ENCODE measurements at places on chromosomes 5 and 9.

GRCh38 chr9:122498883-122499288 is 11.7 kb upstream of the OR1J2 start:
- no peak for DNase-seq

GRCh38 chr5:40046792-40047191 is 622.0 kb upstream of the DAB2 start:
- DNase-seq, result no peak

GRCh38 chr5:57499262-57500050 is 16.8 kb upstream of the ACTBL2 start:
- DNase-seq, result no peak

GRCh38 chr9:18985464-18985951 is 47.5 kb downstream of the SAXO1 start:
- DNase-seq, result no peak

DNA sequence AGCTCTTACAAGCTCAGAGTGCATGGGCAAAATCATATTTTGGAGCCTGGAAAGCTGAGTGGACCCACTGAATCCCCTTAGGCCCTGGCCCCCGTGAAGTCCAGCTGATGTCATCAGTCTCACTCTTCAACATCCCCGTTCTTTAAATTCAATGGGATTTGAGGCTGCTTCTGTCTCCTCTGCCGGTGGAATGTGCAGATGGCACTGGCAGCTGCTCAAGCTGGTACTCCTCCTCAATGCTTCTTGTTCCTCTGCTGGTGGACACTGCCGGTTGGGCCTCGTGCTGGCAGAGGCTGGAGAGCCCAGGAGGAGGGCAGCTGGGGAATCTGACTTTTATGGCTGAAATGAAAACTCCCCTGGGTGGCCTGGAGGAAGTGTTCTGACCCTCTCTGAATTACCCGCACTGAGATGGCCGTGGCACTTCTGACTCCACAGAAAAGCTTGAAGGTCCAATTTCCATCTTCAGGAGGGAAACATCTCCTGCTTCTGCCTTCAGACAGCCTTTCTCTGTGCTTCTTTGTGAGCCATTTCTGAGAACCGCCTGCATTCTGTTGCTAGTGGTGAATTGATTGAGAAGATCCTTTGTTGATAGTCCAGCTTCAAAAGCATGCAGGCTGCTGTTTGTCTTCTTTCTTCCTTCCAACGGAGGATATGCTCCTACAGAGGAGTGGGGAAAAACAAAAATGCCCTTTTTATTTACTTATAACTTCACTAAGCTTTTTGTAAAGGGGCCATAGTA is 298.9 kb downstream of the TMEM38B start:
- no peak for DNase-seq

- DNase-seq, result no peak
Observed at GRCh38 chr9:76534026-76534425, 75.0 kb downstream of the GCNT1 start.

GRCh38 chr5:136063778-136064465 is 35.1 kb downstream of the TGFBI start:
- DNase-seq, result no peak

DNA sequence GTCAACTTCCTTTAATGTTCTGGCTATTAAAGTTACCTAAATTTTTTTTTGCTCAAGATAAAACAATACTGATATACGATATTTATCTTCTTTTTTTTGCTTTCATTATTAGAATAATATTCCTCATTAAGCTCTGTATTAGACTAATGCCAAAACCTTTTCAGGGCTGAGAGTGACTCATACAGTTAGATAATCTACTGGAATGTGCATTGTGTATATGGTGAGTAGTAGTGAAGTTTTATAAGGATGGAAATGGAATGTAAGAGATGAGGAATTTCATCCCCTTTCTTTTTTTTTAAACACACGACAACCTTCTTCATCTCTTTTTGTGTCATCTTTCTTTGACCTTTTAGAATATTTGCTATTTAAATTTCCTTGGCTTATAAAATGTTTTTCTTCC is 268.6 kb downstream of the ISL1 start:
- no peak for DNase-seq

- DNase-seq, result no peak
Observed at GRCh38 chr5:9502050-9502834, 43.6 kb downstream of the SEMA5A start.

DNA sequence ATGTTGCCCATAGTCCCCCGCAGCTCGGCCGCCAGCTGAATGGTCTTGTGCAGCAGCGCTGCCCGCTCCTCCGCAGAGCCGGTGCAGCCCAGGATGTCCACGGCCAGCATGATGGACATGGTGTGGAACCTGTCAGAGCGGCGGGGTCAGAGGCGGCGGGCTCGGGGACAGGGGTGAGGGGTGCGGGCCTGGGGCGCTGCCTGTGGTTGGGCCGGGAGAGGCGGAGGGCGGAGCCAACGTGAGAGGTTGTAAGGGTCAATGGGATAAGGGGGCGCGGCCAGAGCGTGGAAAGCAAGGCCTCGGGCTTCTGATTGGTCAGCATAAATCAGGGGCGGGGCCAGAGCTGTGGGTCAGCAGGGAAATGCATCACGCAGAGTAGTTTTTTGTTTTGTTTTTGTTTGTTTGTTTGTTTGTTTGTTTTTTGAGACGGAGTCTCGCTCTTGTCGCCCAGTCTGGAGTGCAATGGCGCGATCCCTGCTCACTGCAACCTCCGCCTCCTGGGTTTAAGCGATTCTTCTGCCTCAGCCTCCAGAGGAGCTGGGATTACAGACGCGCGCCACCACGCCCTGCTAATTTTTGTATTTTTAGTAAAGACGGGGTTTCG is 6.8 kb upstream of the TOR2A start:
- DNase-seq, result no peak

- no peak for DNase-seq
Observed at GRCh38 chr5:150263801-150264621, 25.6 kb downstream of the CAMK2A start.

GRCh38 chr9:88925481-88925880 is 65.8 kb upstream of the S1PR3 start:
- no peak for DNase-seq

- DNase-seq, result no peak
Observed at GRCh38 chr5:94983861-94984535, 300.9 kb downstream of the MCTP1 start.

- DNase-seq, result no peak
Observed at GRCh38 chr9:75085640-75086039, 2.3 kb downstream of the NMRK1 start.

- no peak for DNase-seq
Observed at GRCh38 chr9:34337403-34337802, 8.0 kb downstream of the NUDT2 start.

DNA sequence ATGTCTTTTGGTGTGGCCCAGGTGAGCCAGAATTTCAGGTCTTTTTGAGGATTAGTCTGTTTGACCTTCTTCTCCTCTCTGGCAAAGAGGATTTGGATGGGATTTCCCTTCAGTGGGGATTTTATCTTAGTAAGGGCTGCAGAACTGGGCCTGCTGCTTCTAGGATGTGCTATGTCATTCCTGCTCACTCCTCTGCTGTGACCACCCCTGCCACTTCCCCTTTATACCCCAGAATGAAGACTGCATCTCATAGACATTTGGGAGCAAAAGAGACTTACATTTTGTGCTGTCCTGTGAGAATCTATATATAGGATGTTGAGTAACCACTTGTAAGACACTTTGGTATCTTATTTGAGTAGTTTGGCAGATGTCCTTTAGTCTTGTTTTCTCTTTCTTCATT is 76.2 kb downstream of the ARHGAP26 start:
- no peak for DNase-seq

DNA sequence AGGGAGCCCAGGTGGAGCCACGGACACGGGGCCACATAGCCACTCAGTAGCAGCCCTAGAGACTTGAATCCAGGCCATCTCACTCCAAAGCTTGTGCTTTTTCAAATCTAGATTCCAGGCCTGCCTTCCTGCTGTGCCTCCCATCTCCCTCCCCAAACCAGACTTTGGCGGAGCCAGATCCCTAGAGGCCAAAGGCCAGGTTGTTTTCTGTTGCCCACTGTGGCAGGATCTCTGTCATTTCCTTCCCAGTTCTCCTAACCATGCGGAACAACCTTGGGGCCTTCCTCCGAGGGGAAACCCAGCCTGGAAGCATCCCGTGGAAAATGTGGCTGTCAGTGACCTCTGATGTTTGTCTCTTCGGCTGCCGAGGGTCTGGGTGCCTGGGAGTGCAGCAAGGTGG is 16.4 kb upstream of the RPS14 start:
- no peak for DNase-seq

GRCh38 chr5:162466011-162466410 is 398.4 kb downstream of the GABRG2 start:
- no peak for DNase-seq

DNA sequence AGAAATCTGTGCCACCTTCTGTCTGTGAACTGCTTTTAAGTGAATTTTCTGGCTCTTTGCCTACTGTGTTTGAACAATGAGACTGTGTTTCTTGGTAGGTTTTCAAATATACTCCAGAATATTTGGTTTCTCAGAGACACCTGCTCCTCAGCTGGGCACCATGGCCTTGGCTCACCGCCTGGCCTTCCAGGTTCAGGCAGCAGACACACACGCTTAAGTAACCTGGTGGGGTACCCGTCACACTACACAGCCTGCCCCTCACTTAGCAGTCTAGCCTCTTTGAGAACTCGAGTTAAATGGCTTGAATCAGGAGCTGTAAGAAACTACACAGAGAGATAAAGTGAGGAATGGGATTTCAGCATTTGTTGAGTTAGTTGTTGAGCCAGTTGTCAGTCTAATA is 530.5 kb downstream of the MTRR start:
- DNase-seq, result no peak

GRCh38 chr5:173884402-173885053 is 3.6 kb upstream of the CPEB4 start:
- DNase-seq, result peak; percentile 15

DNA sequence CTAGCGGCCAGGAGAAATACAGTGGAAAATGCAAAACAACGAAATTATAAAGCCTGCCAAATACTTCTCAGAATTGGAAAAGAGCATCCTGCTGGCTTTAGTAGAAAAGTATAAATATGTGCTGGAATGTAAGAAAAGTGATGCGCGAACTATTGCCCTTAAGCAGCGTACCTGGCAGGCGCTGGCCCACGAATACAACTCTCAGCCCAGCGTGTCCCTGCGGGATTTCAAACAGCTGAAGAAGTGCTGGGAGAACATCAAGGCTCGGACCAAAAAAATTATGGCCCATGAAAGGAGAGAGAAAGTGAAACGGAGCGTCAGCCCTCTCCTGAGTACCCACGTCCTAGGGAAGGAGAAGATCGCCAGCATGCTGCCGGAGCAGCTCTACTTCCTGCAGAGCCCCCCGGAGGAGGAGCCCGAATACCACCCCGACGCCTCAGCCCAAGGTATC is 15.0 kb downstream of the MSANTD3 start:
- DNase-seq, result no peak

- DNase-seq, result no peak
Observed at GRCh38 chr9:88936668-88937067, 54.6 kb upstream of the S1PR3 start.

- DNase-seq, result no peak
Observed at GRCh38 chr5:102531506-102531905, 32.7 kb upstream of the SLCO6A1 start.

DNA sequence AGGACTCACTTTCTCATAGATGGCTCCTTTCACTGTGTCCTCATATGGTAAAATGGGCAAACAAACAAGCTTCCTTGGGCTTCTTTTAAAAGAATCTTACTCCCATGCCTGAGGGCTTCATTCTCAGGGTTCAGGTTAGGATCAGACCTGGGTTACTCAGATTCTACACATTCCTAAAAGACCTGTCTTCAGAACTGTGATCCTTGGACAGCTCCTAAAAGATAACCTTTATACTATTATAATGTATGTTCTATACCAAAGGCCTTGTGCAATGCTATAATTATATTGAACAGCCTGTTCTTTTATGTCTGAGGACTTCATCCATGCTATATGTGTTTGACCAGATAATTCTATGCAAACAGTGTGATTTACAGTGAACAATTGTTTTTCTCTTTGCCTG is 264.4 kb upstream of the CDH10 start:
- no peak for DNase-seq

GRCh38 chr9:126341426-126341825 is 14.8 kb downstream of the MVB12B start:
- DNase-seq, result no peak

DNA sequence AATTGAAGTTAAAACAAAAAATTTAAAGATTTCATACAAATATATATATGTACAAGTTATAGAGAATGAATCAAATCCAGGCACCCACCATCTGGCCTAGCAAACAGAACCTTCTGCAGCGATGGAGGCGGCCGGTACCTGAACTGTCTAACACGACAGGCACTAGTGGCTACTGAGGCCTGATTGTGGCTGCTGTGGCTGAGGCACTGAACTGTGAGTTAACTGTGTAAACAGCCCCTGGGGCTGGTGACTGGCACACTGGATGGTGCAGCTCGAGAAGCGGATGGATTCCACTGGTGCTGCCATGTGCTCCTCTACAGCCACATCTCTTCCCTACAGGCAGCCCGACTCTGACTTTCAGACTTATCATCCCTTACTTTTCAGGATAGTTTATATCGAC is 82.4 kb downstream of the RAPGEF1 start:
- DNase-seq, result no peak
